ENCODE measurements at places on chromosomes 5 and 9. TPM values are rescaled to one million over a fixed set of nuclear protein-coding genes. Genes with fewer than 3 reads are reported as not detected.
A peak's percentile ranks its signal among the peaks of the same experiment; 100 is the strongest.

- no peaks in the 10 kb centered on the region for H3K4me1 ChIP-seq
- peaks cover 6% of the 10 kb centered on the region for H3K36me3 ChIP-seq
- no peak overlapping the region for H3K27ac ChIP-seq
- no peaks in the 10 kb centered on the region for H3K27me3 ChIP-seq
- no peak overlapping the region for H3K4me3 ChIP-seq
Observed at GRCh38 chr5:114644576-114644975, 282.7 kb downstream of the KCNN2 start.

- no peak for DNase-seq
- H3K4me3 ChIP-seq = no peak overlapping the region
- no peak overlapping the region for H3K27ac ChIP-seq
- no peaks in the 10 kb centered on the region for H3K36me3 ChIP-seq
Observed at GRCh38 chr9:78040726-78041125, 9.1 kb upstream of the GNAQ start.

Gene PTPN3
- total RNA-seq = 2.2 TPM

GRCh38 chr9:613771-614347 is 227.6 kb upstream of the DMRT1 start:
- no peak overlapping the region for H3K4me3 ChIP-seq
- H3K27me3 ChIP-seq = no peaks in the 10 kb centered on the region
- no peak overlapping the region for H3K27ac ChIP-seq

Gene ELAVL2
- 16.8 TPM for total RNA-seq

GRCh38 chr5:159735749-159736660 is 180.3 kb upstream of the ADRA1B start:
- DNase-seq = no peak
- H3K4me1 ChIP-seq = no peaks in the 10 kb centered on the region
- no peaks in the 10 kb centered on the region for H3K36me3 ChIP-seq
- H3K27ac ChIP-seq = no peak overlapping the region
- no peaks in the 10 kb centered on the region for H3K27me3 ChIP-seq

DNA sequence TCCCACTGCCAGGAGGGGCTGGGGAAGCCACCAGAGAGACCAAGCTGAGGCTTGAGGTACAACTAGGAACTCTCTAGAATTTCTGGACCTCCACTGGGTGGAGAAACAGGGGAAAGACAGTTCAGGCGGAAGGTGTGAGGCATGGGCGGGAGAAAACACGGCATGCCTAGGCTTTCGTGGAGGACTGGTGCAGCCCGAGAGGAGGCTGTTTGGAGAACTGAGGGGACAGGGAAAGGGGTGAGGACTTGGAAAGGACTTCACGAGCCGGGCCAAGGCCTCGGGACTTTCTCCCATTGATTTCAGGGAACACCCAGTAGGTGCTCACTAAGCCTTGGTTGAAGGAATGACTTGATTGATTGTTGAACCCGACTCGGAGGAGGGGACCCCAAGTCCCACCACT is 9.5 kb upstream of the ADGRD2 start:
- no peak for DNase-seq
- no peak overlapping the region for H3K27ac ChIP-seq
- H3K27me3 ChIP-seq = no peaks in the 10 kb centered on the region
- no peaks in the 10 kb centered on the region for H3K4me1 ChIP-seq

DNA sequence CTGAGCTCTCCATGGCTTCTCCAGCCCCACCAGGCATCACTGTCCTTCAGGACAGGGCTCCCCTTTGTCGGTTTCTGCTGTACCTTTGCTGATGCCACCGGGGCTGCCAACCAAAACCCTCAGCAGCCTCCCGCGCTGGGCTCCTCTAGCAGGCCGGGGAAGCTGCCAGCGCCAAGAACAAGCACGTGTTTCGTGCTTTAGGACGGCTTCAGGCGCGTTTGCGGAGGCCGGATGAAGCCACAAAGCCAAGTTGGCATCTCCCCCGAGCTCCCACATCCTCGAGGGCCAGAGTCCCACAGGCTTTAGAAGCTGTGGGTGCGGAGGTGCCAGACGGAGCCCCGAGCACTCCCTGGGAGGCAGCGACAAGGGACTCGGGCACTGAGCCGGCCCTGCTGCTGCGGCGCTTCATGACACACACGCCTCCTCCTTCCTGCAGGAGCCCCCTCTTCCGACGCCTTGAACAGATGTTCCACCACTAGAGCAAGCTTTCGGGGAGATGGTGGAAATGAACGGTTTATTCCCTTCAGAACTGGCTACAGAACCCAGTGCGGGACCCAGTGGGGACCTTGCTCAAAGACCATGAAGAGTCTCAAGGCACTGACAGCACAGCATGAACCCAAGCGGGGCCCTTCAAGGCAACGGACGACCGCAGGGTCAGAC is 36.7 kb downstream of the SARDH start:
- DNase-seq = no peak
- no peak overlapping the region for H3K4me3 ChIP-seq
- H3K27me3 ChIP-seq = no peaks in the 10 kb centered on the region
- H3K4me1 ChIP-seq = no peaks in the 10 kb centered on the region
- H3K27ac ChIP-seq = no peak overlapping the region

DNA sequence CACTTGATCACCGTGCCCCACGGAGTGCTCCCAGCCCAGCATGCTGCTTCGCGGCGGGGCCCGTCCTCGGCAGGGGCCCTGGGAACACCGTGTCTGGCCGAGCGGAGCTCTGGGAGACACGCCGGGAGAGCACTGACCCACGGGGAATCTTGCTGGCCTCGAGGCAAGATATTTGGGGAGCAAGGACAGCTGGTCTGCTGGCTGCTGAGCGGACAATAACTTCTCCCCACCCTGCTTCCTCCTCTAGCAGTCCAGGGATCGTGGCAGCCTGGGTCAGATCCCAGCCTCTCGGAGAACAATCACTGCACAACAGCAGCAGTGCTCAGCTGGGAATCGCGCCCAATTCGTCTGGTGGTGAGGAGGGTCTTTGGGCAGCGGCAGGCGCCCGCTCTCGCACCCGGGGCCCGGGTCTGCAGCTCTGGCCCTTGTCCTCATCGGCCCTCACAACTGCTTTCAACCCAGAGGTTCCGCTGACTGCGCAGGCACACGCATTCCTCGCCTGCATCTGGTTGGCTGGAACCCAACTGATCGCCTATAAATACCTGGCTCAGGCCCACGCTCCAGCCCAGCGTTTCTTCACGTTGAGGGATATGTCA is 43.4 kb downstream of the DBH start:
- H3K4me1 ChIP-seq = peaks cover 2% of the 10 kb centered on the region
- H3K27ac ChIP-seq = no peak overlapping the region
- H3K27me3 ChIP-seq = no peaks in the 10 kb centered on the region
- no peaks in the 10 kb centered on the region for H3K36me3 ChIP-seq

DNA sequence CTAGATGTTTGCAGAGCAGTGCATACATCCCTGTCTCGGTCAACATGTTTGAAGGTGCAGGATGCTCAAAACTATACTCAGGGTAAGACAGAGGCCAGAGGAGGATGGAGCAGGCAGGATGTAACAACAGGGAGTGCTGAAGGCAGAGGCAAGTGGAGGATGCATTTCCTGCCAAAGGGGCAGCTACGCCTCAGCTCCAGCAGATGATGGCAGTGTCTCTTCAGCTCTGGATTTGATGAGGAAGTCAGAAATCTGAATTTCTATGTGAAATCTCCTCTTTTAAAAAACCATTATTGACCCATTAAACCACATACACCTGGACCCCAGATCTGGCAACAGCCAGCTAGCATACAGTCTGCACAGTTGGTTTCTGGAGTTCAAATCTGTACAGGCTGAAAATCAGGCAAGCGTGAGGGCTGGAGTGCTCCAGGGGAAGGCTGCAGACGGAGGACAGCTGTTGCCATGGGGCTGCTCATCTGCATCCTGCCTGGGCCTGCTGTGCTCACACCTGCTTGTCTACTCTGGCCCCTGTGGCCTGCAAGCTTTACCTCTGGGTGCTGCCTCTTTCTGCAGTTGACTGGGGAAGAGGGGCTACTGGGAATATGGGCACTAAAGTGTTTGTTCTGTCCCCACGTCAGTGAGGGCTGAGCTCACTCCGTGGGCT is 152.9 kb upstream of the SLC28A3 start:
- no peak overlapping the region for H3K27ac ChIP-seq
- no peaks in the 10 kb centered on the region for H3K27me3 ChIP-seq
- no peak overlapping the region for H3K4me3 ChIP-seq
- DNase-seq = peak; percentile 64
- H3K4me1 ChIP-seq = no peaks in the 10 kb centered on the region

GRCh38 chr9:134678206-134678605 is 36.6 kb downstream of the COL5A1 start:
- no peak overlapping the region for H3K27ac ChIP-seq
- no peak for DNase-seq
- no peak overlapping the region for H3K4me3 ChIP-seq
- H3K27me3 ChIP-seq = no peaks in the 10 kb centered on the region
- no peaks in the 10 kb centered on the region for H3K4me1 ChIP-seq

Gene TAS2R1
- not detected for total RNA-seq

DNA sequence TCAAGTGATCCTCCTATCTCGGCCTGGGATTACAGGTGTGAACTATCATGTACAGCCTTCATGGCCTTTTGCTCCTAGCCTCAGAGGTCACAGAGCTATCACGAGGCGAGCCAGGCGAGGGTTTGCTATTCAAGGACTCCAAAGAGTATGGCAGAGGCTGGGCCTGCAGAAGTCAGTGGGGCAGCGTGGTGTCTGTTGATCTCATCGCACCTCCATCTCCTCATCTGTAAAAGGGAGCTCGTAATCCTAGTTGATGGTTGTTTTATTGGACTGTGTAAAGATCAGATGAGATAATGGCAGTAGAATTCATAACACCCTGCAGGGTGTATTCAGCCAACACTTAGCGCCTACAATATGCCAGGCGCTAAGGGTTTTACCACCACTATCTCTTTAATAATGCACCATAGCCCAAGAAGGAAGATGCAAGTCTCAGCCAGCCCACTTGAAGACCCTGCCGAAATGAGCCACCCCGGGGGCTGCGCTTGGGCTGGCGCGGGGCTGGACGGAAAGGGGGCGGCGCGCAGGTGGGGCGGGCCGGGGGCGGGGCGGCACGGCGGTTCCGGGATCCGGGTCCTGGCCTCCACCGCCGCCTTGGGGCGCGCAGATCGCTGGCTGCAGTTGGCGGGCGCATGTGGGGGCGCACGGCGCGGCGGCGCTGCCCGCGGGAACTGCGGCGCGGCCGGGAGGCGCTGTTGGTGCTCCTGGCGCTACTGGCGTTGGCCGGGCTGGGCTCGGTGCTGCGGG is at the start of gene GALNT12:
Gene GALNT12 (plus strand): TSS at position 601 of the 744 bp plus-strand sequence. CDS start 29 bp downstream, at position 630.
- H3K4me3 ChIP-seq = peak within 1 kb of the TSS; percentile 74
- DNase-seq = peak; percentile 67
- no peaks in the 10 kb centered on the region for H3K27me3 ChIP-seq
- H3K27ac ChIP-seq = no peak within 1 kb of the TSS

Gene GLE1
- 17.9 TPM for total RNA-seq

DNA sequence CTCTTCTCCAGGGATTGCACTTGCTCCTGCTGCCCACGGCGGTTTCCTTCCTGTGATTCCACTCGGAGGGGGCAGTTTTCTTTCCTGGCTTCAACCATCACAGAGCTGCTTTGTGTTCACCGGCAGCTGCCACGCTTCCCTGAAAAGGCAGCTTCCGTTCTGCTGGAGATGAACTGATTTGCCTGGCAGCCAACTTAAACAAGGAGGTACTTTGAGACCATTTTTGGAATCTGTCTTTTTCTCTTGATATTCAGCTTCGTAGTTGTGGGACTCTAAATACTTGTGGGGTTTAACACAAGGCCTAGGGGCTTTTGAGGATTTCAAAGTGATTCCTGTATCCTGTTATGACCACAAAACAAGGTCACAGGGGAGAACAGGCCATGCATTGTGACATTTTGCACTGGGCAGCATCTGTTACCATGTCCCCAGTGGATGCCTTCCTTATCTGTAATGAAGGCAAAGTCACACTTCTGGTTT is 192.0 kb downstream of the MTRR start:
- H3K4me1 ChIP-seq = peaks cover 9% of the 10 kb centered on the region
- DNase-seq = no peak
- no peaks in the 10 kb centered on the region for H3K36me3 ChIP-seq
- H3K4me3 ChIP-seq = no peak overlapping the region
- no peaks in the 10 kb centered on the region for H3K27me3 ChIP-seq
- H3K27ac ChIP-seq = no peak overlapping the region

DNA sequence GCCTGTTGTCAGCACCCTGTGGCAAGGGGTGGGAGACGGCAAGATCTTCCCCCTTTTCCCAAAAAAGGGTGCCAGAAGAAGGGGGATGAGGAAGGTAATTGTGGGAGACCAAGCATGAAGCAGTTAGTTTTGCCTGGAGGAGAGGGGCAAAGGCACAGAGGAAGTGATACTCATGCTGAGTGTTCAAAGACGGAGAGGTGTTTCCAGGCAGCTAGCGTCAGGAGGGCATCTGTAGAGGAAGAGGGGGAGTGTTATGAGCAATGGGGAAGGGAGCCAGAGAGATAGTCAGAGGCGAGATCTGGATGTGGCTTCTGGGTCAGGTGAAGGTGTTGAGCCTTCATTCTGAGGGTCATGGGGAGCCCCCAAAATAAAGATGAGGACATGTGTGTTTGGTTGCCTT is 26.9 kb upstream of the ADAM19 start:
- H3K27me3 ChIP-seq = no peaks in the 10 kb centered on the region
- no peak overlapping the region for H3K4me3 ChIP-seq
- no peak overlapping the region for H3K27ac ChIP-seq
- no peaks in the 10 kb centered on the region for H3K36me3 ChIP-seq
- H3K4me1 ChIP-seq = no peaks in the 10 kb centered on the region

Gene ADGRD2
- 1.2 TPM for total RNA-seq

GRCh38 chr9:134477342-134477925 is 151.2 kb downstream of the RXRA start:
- H3K36me3 ChIP-seq = no peaks in the 10 kb centered on the region
- H3K4me3 ChIP-seq = no peak overlapping the region
- no peaks in the 10 kb centered on the region for H3K4me1 ChIP-seq
- no peak overlapping the region for H3K27ac ChIP-seq
- H3K27me3 ChIP-seq = no peaks in the 10 kb centered on the region

Gene TMEM215
- total RNA-seq = 0.33 TPM

GRCh38 chr5:105931881-105932421 is 1738.8 kb downstream of the EFNA5 start:
- H3K36me3 ChIP-seq = no peaks in the 10 kb centered on the region
- DNase-seq = no peak
- H3K27me3 ChIP-seq = no peaks in the 10 kb centered on the region
- no peak overlapping the region for H3K27ac ChIP-seq
- no peak overlapping the region for H3K4me3 ChIP-seq

Gene RELL2
- 11.1 TPM for total RNA-seq

Gene PCDHAC1
- total RNA-seq = 8.7 TPM

- no peak overlapping the region for H3K27ac ChIP-seq
- H3K27me3 ChIP-seq = no peaks in the 10 kb centered on the region
- H3K4me3 ChIP-seq = no peak overlapping the region
- H3K4me1 ChIP-seq = no peaks in the 10 kb centered on the region
- DNase-seq = no peak
Observed at GRCh38 chr5:75753182-75753581, 35.9 kb upstream of the POC5 start.

Gene C6
- total RNA-seq = not detected

Data from H9 (cell line).